ENCODE measurements at places on chromosomes 12 and 14.

DNA sequence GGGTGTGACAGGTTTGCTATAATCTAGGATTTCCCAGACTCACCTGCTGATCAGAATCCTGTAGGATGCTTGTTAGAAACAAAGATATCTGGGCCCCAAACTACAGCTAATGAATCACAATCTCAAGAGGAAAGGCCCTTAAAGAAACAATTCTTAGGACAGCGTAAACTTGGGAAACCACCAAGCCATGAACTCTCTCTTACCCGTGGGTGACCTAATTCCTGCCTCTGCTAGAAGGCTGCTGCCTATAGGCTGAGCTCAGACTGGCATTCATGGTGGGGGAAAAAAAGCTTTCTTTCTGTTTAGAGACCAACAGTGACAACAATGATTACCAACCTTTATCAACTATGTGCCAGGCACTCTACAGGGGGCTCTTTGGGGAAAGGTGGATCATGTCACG, 213.9 kb upstream of the FKBP4 start:
- no peak for DNase-seq

GRCh38 chr12:113057565-113058485, 1.3 kb downstream of the DTX1 start:
- no peak for DNase-seq

DNA sequence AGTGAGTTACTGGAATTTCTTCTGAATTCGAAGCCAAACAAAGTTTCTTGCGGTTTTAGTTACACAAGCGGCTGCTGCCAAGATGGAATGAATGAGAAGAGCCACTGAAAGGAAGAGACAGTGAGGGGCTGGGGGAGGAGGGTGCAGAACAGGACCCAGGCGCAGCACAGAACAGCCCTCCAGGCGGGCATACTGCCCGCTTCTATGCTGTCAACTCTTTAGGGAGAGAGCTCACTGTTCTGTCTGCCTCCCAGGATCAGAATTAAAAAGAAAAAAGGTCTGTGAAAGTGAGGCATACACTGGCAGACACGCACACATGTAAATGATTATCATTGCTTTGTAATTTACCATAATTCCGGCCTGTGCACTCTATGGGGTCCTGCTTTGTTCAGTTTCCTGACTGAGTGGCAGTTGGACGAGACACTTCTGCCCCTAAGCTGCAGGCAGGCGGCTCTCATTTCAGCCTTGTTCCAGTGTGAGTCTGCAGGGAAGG, 231.6 kb downstream of the CACNA1C start:
- DNase-seq: no peak

DNA sequence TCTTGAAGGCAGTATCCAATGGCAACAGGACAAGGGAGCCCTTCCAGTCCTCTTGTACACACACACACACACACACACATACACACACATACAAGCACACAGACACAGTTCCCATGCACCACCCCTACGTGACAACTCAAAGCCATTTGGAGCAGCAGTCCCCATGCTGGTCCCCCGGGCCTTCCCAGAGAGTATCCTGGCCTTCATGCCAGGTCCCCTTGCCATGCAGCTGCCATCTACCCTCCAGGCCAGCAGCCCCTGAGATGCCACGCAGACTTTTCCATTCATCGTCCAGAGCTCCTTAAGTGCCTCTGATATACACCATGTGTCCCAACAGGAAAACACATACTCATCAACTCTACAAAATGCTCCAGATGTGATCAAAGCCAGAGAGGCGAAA, 159.5 kb downstream of the ANO2 start:
- DNase-seq: no peak

DNA sequence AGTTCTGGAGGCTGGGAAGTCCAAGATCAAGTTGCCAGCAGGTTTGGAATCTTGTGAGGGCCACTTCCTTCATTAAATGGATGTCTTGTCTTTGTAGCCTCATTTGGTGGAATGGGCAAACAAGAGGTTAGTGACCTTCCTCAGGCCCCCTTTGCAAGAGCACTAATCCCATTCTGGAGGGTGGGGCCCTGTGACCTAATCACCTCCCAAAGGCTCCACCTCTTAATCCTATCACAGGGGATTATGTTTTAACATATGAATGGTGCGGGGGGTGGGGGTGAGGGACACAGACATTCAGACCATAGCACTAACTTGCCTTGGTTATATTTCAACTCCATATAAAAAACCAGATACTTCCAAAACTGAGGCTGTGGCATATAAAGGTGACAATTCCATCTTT, 59.9 kb upstream of the PPP4R3A start:
- DNase-seq: no peak

GRCh38 chr14:96811985-96812667, 14.9 kb downstream of the VRK1 start:
- DNase-seq: no peak

GRCh38 chr14:77376771-77377501, at the start of the genes SAMD15 and TMED8:
TSS of gene SAMD15 (plus strand) at chr14:77377379. CDS start at chr14:77377419, 40 bp downstream.
TSS of gene TMED8 (minus strand) at chr14:77377094. CDS start at chr14:77377053, 41 bp downstream.
- peak; percentile 94 for DNase-seq

GRCh38 chr12:94187361-94187760, 39.0 kb downstream of the PLXNC1 start:
- no peak for DNase-seq

DNA sequence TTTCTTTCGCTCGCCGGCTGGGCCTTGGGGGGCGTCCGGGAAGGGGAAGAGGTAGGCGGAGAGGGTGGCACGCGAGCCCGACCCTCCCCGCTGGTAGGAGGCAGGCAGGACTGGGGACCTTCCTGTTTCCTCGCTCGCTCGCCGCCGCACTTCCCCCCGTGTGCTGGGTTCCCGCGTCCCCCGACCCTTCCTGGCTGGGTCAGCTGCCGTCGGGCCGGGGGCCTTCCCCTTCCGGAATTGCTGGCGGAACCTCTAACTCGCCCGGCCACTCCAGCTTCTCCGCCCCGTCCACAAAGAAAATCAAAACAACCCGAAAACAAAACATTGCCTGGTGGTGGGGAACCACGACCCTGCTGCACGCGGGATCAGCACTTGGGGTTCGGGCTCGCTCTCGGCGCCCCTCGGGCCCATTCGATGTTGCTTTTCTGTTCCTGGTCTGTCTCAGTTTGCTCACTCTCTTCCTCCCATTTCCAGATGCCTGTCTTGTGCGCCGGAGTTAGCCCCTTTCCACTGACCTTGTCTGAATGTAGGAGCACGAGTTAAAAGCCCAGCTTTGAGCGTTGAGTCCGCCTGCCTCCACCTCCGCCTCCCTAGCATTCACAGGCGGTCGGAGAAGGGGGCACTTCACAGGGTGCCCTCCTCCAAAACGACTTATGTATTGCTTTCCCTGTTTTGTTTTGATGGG, 581 bp downstream of the PAPOLA start:
- DNase-seq: peak; percentile 72

DNA sequence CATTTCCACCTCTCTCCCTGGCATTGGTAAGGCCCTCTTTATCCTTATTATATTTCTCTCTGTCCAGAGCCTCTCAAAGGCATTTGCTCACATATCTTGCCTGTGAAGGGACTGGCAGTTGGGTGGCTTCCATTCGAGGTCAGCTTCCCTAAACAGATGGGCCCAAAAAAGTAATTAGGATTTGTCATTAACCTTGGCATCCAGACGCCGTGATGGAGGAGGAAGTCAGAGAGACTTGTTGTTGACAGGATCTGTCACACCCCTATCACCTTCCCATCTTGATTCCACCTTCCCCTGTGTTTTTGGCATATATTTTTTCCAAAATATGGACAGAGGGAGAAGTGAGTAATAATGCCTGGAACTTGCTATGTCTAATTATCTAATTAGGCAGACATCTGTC, 54.0 kb upstream of the OAS1 start:
- no peak for DNase-seq

DNA sequence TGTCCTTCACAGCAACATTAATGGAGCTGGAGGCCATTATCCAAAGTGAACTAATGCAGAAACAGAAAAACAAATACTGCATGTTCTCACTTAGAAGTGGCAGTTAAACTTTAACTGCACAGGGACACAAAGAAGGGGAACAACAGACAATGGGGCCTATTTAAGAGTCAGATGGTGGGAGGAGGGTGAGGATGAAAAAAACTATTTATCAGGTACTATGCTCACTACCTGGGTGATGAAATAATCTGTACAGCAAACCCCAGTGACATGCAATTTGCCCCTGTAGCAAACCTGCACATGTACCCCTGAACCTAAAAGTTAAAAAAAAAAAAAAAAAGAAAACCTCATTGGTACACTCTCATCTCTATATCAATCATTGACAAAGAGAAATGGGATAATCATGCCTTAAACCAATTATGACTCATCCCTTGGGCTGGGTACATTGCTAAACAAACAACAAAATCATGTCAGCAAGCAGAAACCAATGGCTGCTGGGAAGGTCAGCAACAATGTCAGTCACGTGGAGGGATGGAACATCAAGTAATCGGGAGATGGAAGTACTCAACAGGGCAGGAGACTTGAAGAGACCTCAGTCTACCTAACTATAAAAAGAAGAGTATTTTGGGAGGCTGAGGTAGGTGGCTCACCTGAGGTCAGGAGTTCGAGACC, 479.2 kb downstream of the RMST start:
- DNase-seq: no peak

DNA sequence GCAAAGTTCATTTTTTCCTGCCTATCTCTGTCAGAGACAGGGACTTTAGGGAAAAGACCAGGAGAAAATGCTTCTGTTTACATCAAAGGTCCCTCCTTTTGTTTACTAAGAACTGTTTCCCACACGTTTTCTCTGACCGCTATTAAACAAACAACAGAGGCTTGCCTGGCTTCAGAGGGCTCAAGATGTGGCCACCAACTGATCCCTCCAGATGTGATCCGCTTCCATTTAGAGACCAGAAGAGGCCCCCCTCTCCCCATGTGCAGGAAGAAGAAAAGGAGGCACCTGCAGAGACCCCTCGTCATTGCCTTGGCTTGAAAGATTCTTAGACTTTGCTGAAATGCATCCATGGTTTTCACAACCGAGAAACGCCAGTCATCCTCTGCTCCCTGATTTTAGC, 217.9 kb upstream of the PWP1 start:
- no peak for DNase-seq

DNA sequence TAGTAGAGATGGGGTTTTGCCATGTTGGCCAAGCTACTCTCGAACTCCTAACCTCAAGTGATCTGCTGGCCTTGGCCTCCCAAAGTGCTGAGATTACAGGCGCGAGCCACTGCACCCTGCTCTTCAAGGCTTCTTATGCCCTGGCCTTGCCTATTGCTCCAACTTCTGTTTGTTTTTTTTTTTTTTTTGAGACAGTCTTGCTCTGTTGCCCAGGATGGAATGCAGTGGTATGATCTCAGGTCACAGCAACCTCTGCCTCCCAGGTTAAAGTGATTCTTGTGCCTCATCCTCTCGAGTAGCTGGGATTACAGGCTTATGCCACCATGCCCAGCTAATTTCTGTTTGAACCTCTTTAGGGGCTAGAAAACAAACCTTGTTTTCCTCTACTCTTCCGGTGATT, 6.0 kb upstream of the ABCD4 start:
- no peak for DNase-seq

- no peak for DNase-seq
Observed at GRCh38 chr12:90074086-90074485, 365.4 kb upstream of the ATP2B1 start.

GRCh38 chr12:15278816-15279658, 43.3 kb upstream of the PTPRO start:
- DNase-seq: peak; percentile 89

DNA sequence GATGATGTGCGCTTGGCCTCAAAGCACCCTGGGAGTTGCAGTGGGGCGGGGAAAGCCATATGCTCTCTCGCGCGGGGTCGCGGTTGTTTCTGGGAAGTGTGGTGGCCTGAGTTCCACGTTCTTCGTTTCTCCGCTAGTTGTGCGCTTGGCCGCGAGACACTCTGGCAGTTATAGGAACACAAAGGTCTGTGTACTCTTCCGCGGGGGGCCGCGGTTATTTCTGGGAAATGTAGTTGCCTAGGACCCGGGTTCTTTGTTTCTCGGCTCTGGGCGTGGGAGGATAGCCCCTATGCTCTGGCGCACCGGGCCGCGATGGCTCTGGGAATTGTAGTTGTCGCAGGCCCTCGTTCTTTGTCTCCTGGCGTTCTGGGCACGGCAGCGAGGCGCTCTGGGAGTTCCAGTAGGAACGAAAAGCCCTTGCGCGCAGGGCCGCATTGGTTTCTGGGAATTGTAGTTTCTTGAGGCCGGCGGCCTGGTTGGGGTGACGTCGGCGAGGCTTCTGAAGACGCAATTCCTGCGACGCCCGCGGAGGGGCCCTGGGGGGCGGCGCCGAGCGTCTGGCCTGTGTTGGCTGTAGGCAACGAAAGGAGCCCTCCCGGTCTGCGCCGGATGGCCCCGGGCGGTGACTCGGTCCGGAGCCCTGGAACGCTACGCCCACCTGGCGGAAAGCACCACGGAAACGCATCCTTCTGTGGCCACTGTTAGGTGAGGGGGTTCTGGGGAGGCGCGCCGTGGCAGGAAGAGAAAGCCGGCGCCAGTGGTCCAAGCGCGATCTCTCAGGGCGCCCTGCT, at the start of gene ZNF140:
Gene ZNF140, plus strand, starts transcription at position 556 of the 791 bp plus-strand sequence. CDS start 398 bp downstream, outside the sequence.
- peak; percentile 97 for DNase-seq

GRCh38 chr12:53048780-53049401, 974 bp upstream of the TNS2 start:
- peak; percentile 86 for DNase-seq

- DNase-seq: no peak
Observed at GRCh38 chr12:110339184-110339952, 58.3 kb downstream of the ATP2A2 start.

- peak; percentile 67 for DNase-seq
Observed at GRCh38 chr12:96236221-96236822, 42.1 kb downstream of the ELK3 start.

DNA sequence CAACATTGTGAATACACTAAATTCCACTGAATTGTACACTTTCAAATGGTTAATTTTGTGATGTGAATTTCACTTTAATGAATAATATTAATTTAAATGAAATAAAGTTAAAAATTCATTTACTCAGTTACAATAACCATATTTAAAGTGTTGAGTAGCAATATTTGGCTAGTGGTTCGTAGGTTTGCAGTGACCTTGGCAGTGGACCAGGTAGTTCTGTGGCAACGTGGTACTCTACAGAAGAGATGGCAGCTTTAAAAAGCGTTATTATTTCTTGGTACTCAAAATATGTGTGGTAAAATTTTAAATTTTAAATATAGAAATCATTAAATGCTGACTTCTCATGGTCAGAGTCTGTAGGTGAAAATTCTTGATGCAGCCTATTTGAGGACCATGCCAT, 51.6 kb downstream of the AEBP2 start:
- no peak for DNase-seq
